ENCODE measurements at places on chromosomes 5 and 9. TPM values are rescaled to one million over a fixed set of nuclear protein-coding genes. Genes with fewer than 3 reads are reported as not detected.

The C9orf50 gene
- not detected for total RNA-seq

The PCDHB15 gene
- total RNA-seq = 2.9 TPM

The PRRX2 gene
- 112 TPM for total RNA-seq

DNA sequence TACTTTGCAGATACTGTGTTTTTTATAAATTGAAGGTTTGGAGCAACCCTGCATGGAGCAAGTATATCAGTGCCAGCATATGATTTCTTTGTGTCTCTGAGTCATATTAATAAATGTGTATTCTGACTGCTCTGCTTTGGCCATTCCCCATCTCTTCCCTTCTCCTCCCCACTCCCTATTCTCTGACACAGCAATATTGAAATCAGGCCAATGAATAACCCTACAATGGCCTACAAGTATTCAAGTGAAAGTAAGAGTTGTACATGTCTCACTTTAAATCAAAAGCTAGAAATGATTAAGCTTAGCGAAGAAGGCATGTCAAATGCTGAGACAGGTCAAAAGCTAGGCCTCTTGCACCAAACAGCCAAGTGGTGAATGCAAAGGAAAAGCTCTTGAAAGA lies 82.2 kb upstream of the TLX3 start:
- no peaks in the 10 kb centered on the region for H3K36me3 ChIP-seq
- H3K27ac ChIP-seq = no peak overlapping the region
- no peaks in the 10 kb centered on the region for H3K4me1 ChIP-seq
- H3K27me3 ChIP-seq = no peaks in the 10 kb centered on the region
- DNase-seq = no peak

The PCDHGC3 gene
- 51.4 TPM for total RNA-seq

DNA sequence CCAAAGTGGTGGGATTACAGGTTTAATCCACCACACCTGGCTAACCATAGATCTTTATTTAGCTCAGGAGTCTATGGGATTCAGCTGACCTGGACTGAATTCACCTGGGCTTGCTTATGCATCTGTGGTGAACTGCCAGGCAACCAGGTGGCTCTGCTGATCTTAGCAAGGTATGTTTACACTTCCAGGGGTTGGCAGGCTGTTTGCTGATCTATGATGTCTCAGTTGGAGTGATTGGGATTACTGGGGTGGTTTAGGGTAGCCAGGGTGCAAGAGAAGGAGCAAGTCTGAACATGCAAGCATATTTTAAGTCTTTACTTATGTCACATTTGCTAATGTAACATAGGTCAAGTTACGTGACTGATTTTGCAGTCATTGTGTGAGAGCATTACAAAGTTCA lies 63.6 kb upstream of the JAK2 start:
- H3K27ac ChIP-seq = no peak overlapping the region
- DNase-seq = no peak
- no peak overlapping the region for H3K4me3 ChIP-seq
- peaks cover 3% of the 10 kb centered on the region for H3K4me1 ChIP-seq
- no peaks in the 10 kb centered on the region for H3K27me3 ChIP-seq

DNA sequence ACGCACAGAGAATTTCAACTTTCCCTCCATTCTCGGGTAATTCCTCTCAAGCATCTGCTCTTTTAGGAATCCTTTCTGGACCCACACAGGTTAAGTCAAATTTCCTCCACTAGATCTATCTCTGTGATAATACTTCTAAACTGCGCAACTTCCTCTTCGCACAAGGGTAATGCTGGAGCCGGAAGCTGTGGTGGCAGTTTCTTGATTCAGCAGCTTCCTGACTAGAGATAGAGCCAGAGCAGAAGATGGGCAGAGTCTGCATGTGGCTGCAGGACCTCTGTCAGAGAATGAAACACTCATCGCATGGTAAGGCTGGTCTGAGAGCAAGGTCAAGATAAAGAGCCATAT lies 11.1 kb upstream of the CDC42SE2 start:
- no peak overlapping the region for H3K4me3 ChIP-seq
- no peaks in the 10 kb centered on the region for H3K4me1 ChIP-seq
- H3K27me3 ChIP-seq = no peaks in the 10 kb centered on the region
- no peak overlapping the region for H3K27ac ChIP-seq

DNA sequence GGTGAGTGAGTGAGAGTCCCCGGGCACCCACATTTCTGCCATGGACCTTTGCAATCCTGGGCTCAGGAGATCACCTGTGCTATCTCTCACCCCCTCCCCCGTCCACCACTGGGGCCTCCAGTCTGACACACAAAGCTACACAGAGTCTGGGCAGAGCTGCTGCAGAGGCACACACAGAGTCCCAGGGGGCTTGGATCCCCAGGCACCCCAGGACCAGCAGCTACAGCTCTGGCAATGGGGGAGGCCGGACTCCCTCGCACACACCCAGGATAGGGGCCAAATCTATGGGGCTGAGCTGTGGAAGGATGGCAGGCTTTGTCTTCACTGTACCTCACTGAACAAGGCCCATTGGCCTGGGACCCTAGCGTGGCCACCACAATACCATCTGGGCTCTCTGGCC lies 328.8 kb downstream of the MAN2A1 start:
- H3K4me1 ChIP-seq = no peaks in the 10 kb centered on the region
- H3K27ac ChIP-seq = no peak overlapping the region
- no peaks in the 10 kb centered on the region for H3K27me3 ChIP-seq
- no peak for DNase-seq
- H3K36me3 ChIP-seq = no peaks in the 10 kb centered on the region

- H3K4me3 ChIP-seq = no peak overlapping the region
- H3K36me3 ChIP-seq = no peaks in the 10 kb centered on the region
- no peak for DNase-seq
These were observed 7.0 kb downstream of the FST start for GRCh38 chr5:53487436-53487835.

- peaks cover 5% of the 10 kb centered on the region for H3K4me1 ChIP-seq
- H3K27ac ChIP-seq = no peak overlapping the region
- H3K4me3 ChIP-seq = no peak overlapping the region
- H3K27me3 ChIP-seq = no peaks in the 10 kb centered on the region
These were observed 17.3 kb upstream of the TMOD1 start for GRCh38 chr9:97484134-97484533.

GRCh38 chr5:9540791-9541190 lies 5.1 kb downstream of the SEMA5A start:
- peak overlapping the region; percentile 55 for H3K4me3 ChIP-seq
- H3K36me3 ChIP-seq = no peaks in the 10 kb centered on the region
- DNase-seq = no peak
- peak overlapping the region; percentile 80 for H3K27ac ChIP-seq

Data from ascending aorta (tissue), 2 donors.